ENCODE measurements at places on chromosomes 2 and 18.

DNA sequence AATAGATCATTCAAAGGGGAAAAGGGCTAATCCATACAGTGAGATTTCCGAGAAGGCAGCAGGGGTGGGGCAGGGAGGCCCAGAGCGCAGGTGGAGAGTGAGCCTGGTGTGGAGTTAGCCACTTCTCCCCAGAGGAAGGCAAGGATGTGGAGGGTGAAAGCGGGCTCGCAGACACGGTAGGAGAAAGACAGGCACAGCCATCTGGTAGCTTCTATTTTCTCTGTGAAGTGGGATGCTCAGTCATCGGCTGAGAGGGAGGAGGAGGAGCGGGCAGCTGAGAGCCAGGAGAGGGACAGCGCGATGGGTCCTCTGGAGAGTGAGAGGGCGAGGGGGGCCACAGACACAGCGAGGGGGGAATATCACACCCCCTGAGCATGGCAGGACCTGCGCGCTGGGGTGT lies 153.3 kb upstream of the NDUFV2 start:
- no peak for DNase-seq

DNA sequence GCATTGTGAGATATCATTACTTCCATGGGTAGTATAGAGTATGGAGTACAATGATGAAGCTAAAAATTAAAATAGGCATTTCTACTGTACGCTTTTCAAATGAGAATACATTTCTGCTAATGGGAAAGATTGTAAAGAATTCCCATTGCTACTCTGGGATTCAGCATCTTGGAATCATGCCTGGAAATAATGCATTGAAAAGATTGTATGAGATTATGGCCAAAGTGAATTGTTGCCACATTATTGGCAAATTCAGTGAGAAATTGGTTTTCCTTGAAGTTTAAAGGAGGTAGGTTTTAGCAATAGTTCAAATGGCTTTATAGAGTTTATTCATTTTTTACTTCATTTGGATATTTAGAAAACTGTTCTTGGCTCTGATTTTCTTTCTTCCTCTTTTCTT lies 157.9 kb downstream of the GULP1 start:
- no peak for DNase-seq

GRCh38 chr2:64646007-64646880 lies 7.5 kb downstream of the SERTAD2 start:
- peak; percentile 90 for DNase-seq

DNA sequence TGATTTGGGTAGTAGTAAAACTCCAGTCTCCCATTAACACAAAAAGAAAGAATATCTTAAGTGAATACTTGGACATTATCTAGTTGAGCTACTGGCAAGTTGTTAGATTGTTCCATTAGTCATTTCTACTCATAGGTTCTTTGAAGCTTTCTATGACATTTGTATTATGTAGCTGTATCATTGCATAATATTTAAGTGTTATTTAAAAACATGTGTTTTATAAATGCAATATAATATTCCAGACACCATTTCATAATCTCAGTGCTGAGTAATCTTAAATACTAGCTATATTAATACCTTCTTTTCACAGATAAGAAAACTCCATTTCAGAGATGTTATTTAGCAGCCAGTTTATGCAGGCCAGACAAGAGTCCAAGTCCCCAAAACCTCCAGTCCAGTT lies 271.9 kb downstream of the NCKAP5 start:
- DNase-seq, result no peak

- no peak for DNase-seq
Measured at GRCh38 chr18:76476665-76477561, 18.1 kb downstream of the ZNF516 start.

GRCh38 chr2:16774980-16775898 lies 109.6 kb upstream of the CYRIA start:
- peak; percentile 15 for DNase-seq

DNA sequence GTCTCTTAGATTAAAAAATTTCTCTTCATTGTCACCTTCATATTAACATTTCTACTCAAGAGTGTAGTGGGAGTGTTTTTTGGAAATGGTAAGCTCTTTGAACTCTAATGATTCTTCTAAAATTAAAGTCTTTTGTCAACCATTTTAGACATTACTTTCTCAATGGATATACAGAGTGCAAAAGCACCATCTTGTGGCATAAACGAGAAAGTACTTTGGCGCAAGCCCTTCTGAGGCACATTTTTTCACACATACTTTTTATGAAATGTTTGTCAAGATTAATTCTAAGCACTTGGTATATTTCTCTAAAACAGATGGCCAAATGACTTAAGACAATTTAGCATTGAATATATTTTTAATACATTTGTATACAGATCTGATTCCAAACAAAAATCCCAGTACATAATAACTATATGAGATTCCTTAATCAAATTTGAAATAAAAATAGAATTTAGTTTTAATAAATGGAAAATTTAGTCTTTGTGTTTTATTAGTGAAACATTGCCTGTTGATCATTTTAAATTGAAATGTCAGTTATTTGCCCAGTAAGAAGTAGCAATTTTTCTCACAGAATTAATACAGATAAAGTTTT lies 63.3 kb upstream of the GALNT5 start:
- DNase-seq, result peak; percentile 12

- DNase-seq, result no peak
Measured at GRCh38 chr2:7983912-7984311, 697.9 kb upstream of the ID2 start.

GRCh38 chr2:62596061-62596921 lies 90.3 kb upstream of the TMEM17 start:
- DNase-seq, result no peak

- DNase-seq, result no peak
Measured at GRCh38 chr18:62080172-62080900, 106.5 kb downstream of the PIGN start.

DNA sequence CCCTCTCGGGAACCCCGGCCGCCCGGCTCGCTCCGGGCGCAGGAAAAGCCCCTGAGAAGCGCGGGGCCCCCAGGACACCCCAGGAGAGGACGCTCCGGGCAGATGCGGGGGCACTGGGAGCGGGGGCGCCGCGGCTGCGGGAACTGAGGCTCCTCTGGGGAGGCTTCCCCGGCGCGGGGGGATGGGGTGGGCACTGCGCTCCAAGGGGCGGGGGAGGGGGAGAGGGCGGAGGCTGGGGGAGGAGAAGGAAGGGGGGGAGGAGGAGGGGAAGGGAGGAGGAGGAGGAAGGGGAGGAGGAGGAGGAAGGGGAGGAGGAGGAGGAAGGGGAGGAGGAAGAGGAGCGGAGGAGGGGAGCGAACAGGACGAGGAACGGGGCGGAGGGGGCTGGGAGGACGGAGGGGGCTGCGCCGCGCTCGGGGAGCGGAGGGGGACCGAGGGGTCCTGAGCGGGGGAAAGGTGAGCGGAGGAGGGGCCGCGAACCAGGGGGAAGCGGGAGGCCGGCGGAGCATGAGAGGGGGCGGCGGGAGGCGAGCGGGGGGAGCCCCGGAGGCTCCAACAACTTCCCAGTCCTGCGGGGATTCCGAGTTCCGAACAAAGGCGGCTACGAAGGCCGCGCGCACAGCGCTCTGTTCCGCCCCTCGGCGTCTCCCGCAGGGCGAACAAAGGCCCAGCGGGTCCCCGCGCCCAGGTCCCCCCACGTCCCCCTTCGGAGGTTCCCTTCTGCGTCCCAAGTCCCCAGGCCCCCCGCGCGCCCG lies 742 bp downstream of the PXDN start:
- peak; percentile 86 for DNase-seq

GRCh38 chr2:56130463-56131070 lies 53.2 kb upstream of the CCDC85A start:
- no peak for DNase-seq

DNA sequence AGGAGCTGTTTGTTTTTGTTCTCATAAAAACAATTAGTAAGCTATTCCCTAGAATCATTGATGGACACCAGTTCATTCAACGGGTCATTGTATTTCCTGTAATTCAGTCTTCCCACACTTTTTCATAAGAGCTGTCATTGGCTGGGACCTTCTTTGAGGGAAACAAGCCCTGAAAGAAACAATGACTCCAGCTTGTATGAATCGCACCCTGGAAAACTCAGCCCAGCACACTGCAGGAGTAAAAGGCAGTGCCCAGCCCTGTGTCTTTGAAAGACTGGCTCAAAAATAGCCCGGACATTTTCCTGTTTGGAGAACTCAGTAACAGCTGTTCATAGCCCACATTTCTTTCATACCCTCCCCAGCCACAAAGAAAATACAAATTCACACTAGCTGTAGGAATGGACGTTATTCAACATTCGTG lies 81.5 kb downstream of the NCKAP5 start:
- DNase-seq, result no peak

DNA sequence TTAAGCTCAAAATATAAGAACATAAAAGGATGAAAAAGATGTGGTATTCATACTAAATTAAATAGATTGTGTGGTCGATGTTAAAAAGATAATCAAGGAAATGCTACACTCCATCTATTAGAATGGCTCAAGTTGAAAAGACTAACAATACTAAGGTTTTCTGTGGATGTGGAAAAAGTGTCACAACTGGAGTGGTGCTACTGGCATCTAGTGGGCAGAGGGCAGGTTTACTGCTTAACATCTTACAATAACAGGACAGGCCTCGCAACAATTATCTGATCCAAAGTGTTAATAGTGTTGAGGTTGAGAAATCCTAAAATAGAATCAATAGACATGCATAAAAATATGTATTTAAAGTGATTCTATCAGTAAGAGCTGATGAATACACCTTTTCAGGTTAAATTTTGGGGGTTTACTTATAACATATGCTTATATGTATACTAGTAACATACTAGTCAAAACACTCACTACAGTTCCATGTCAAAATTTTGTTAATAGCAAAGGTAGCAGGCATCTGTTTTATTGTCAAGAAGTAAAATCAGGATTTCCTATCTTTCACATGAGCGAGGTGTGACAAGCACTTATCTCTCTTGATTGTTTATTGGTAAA lies 91.5 kb upstream of the TMEFF2 start:
- DNase-seq, result peak; percentile 13

- DNase-seq, result no peak
Measured at GRCh38 chr2:207161247-207162123, 4.3 kb downstream of the KLF7 start.

GRCh38 chr2:108630567-108631405 lies 88.5 kb upstream of the RANBP2 start:
- DNase-seq, result no peak

- no peak for DNase-seq
Measured at GRCh38 chr2:149739171-149739882, 151.8 kb upstream of the MMADHC start.

GRCh38 chr18:49444581-49444980 lies 15.9 kb downstream of the DYM start:
- DNase-seq, result no peak

DNA sequence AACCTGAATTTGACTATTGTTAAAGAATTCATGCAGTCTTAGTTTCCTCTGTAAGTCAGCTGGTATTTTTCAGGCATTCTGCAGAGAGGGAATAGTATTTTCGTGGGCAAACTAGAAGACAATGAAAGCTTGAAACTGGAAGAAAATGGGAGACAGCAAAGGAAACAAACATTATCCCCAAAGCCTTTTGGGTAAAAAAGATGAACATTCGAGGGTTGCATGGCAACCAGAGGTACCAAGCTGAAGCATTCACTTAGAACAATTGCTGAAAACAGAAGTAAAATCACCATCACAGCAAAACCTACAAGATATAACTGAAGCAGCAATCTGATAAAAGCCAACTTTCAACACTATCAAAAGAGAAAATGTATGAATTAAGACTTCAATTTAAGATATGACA lies 233.7 kb downstream of the SCG2 start:
- DNase-seq, result no peak

- DNase-seq, result no peak
Measured at GRCh38 chr2:101521487-101521886, 46.6 kb upstream of the RFX8 start.

- DNase-seq, result no peak
Measured at GRCh38 chr2:140177086-140177485, 1396.9 kb upstream of the NXPH2 start.

- DNase-seq, result peak; percentile 50
Measured at GRCh38 chr18:77234504-77235365, 14.9 kb upstream of the GALR1 start.

- DNase-seq, result no peak
Measured at GRCh38 chr2:97770445-97770844, 57.1 kb downstream of the ZAP70 start.

GRCh38 chr18:58758046-58758445 lies 86.8 kb downstream of the MALT1 start:
- no peak for DNase-seq

GRCh38 chr2:233072838-233073237 lies 12.7 kb downstream of the INPP5D start:
- DNase-seq, result no peak

- no peak for DNase-seq
Measured at GRCh38 chr2:143776526-143777297, 647.5 kb downstream of the ARHGAP15 start.

GRCh38 chr2:33491441-33492084 lies 15.1 kb downstream of the RASGRP3 start:
- DNase-seq, result no peak

GRCh38 chr2:105738658-105739241 lies 6.0 kb upstream of the NCK2 start:
- no peak for DNase-seq

DNA sequence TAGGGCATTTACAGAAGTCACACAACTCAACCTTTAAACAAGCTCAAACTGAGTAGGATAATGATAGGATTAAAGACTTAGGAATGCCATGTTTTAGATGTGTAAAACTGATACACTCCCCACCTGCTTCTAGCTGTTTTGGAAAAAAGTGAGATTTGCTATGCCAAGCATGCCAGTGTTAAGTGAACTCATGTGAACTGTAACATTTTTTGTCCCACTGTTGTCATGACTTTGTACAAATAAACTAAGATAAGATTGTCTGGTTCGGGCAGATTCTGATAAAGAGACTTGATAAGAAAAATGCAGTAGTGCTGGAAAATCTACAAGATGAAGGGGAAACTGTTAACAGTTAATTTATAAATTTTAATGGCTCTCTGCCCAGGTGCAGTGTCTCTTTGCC lies 66.5 kb downstream of the GLS start:
- no peak for DNase-seq

DNA sequence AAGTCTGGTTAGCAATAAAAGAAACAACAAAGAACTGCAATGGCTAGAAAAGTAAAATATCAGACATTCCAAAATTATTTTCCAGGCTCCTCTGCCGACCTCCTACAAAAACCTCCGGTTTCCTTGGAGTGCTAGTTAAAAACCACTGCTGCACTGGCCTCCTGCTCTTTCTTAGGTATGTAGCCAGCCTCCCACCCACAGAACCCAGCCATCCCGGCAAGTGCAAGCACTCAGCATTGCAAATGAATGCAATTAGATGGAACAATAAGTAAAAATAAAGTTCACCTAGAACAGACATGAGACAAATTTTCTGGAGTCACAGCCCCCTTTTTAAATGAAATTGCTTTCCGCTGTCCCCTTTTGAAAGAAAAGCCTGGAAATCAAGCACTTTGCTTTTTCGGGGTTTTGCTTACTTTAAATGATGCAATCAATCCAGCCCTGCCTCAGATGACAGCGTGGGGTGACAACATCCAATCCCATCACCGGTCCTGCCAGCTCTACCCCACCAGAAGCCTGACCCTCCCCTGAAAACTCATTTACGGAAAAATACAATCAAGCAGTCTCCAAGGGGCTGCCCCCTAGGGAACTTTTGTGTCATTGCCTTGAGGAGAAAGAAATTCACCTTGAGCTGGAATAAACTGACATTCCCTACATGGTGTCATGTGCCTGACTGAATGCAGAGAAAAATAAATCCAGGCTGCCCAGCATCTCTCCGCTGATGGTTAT lies 199.8 kb downstream of the EPHA4 start:
- DNase-seq, result no peak
